Camera-type eye (tissue), 1 donor: ENCODE measurements at places on chromosomes 5 and 9. TPM values are rescaled to one million over a fixed set of nuclear protein-coding genes. Genes with fewer than 3 reads are reported as not detected.

ATP6V0E1 gene
- 66.2 TPM for total RNA-seq

PCDHGB3 gene
- 14.2 TPM for total RNA-seq

AIF1L gene
- 36.2 TPM for total RNA-seq

OGN gene
- total RNA-seq, result 296 TPM

KIF20A gene
- 12.9 TPM for total RNA-seq

OR1L4 gene
- total RNA-seq, result not detected

GALNT10 gene
- 29.1 TPM for total RNA-seq

ST8SIA4 gene
- 16.4 TPM for total RNA-seq

ADAMTSL1 gene
- 85.3 TPM for total RNA-seq

CATSPER3 gene
- total RNA-seq, result not detected

EIF4E1B gene
- 0.55 TPM for total RNA-seq

MARCHF11 gene
- total RNA-seq, result 2.1 TPM

TXNDC15 gene
- 132 TPM for total RNA-seq

SH3GLB2 gene
- total RNA-seq, result 52.7 TPM

TLX3 gene
- total RNA-seq, result not detected

FAM153A gene
- 1.9 TPM for total RNA-seq

SPAG8 gene
- 2.9 TPM for total RNA-seq

LHX6 gene
- total RNA-seq, result 1.9 TPM

ADAMTS2 gene
- total RNA-seq, result 68.9 TPM

COL5A1 gene
- total RNA-seq, result 407 TPM

PCDHGA4 gene
- 11.1 TPM for total RNA-seq

PAEP gene
- total RNA-seq, result not detected

CD72 gene
- 2.5 TPM for total RNA-seq

AGXT2 gene
- not detected for total RNA-seq
